ENCODE measurements at places on chromosomes 7 and 10.

- DNase-seq: no peak
Measured at GRCh38 chr10:95171336-95171735, 22.7 kb upstream of the ACSM6 start.

DNA sequence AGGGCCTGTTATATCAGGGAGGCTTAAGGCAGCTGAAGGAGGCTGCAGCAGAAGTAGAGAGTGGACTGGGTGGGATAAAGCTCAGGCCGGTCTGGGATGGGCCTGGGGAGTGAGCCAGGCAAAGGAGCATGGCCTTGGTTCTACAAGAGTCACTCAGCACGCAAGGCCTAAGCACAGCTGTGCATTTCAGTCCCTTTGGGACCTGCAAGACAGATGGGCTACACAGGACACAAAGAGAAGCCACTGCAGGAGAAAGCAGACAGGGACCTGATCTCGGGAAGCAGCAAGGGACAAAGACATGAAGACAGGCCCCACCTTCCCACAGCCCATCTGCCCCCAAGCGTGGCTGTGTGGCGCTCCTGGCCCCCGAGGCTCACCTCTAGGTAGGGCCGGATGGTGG, 29.4 kb downstream of the RRP12 start:
- DNase-seq: no peak

GRCh38 chr7:100894860-100895700, 608 bp downstream of the ACHE start:
- DNase-seq: peak; percentile 61

- DNase-seq: peak; percentile 27
Measured at GRCh38 chr7:97847791-97848190, 24.4 kb downstream of the ASNS start.

DNA sequence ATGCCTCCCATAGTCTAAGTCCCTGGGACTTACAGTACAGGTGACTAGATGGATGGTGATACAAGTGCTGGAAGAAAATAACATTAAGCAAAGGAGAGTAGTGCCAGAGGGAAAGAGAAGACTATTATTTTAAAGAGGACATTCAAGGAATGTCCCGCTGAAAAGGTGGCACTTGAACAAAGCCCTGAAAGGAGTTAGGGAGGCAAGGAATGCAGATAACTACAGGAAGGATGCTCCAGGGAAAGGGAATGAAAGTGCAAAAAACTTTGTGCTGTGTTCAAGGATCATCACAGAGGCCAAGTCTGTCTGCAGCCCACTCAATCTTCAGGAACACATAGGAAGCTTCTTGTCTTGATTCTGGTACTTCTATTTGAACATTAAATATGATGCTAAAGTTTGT, 14.9 kb downstream of the ANKMY2 start:
- DNase-seq: no peak
